Effector CD4-positive, alpha-beta T cell (primary cell): ENCODE measurements at places on chromosomes 11 and 22.

DNA sequence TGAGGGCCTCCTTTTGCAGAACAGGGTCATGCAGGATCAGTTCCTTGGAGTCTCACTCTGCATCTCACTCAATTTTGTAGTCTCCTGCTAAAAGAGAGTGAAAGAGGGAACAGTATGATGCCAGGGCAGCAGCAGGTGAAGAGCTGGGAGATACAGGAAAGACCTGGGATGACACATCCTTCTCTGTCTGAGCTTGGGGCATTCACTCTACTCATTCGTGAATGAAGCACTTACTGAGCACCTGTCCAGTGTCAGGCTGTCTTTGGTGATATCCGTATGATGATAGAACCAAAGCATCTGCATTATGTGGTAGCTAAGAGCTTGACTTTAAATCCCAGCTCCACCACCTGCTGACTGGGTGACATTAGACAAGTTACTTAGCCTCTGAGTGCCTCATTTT lies 14.4 kb downstream of the SREBF2 start:
- no peak for DNase-seq

DNA sequence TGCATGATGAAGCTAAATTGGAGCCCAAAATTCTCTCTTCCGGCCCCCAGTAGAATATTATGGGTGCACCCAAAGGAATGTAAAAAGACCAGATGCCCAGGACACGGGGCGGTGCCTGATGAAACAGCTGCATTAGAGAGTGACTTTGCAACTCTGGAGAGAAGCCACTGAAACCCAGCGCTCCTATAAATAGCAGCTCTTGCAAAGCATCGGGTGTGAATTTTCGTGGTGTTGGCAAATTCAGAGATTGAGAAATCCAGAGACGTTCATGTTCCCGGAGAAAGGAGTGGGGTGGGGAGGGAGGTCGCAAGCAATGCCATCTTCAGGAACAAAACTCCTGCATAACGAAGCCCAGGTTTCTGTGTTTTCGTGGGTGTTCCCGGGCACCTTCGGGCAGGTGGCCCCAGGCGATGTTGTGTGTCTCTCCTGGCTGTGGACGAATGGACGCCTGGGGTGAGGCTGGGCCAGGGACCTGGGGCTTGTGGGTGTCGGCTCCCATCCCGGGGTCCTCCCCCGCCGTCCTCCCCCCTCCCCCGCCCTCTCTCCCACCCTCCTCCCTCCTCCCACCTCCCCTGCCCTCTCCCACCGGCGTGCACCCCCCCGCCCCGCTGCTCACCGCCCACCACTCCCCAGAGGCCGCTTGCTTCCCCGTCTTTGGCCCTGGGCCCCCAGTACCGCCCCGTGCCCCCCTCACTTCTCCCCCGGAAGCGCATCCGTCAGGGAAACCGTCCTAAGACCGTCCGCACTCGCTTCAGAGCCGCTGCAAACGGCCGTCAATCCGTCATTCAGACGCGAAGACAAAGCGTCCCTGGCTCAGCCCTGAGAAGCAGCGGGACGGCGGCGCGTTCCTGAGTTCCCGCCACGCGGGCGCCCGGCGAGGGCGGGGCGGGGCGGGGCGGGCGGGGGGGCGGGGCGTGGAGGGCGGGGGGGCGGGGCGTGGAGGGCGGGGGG lies 26.7 kb upstream of the TOLLIP start:
- DNase-seq, result peak; percentile 53

- no peak for DNase-seq
Measured at GRCh38 chr11:126478466-126478865, 123.0 kb downstream of the ST3GAL4 start.

- no peak for DNase-seq
Measured at GRCh38 chr11:112315057-112315720, 54.5 kb upstream of the PLET1 start.
